Fibroblast of villous mesenchyme (primary cell): ENCODE measurements at places on chromosomes 16 and 17. TPM values are rescaled to one million over a fixed set of nuclear protein-coding genes. Genes with fewer than 3 reads are reported as not detected.

Gene GAS7
- total RNA-seq, result 4.5 and 8.6 TPM in 2 replicates

Gene KAT2A
- total RNA-seq, result 10.6 and 13.0 TPM in 2 replicates

Gene TEX19
- under 0.01 TPM in 1 of 2 replicates, not detected in the other for total RNA-seq

Gene ARHGDIG
- 0.32 TPM in 1 of 2 replicates, not detected in the other for total RNA-seq

Gene PRR15L
- total RNA-seq, result not detected in 2 replicates

Gene MFAP4
- 17.7 and 28.7 TPM in 2 replicates for total RNA-seq

Gene WFIKKN1
- total RNA-seq, result under 0.01 and 0.43 TPM in 2 replicates

Gene AIPL1
- not detected in 2 replicates for total RNA-seq

Gene CCDC200
- total RNA-seq, result not detected in 2 replicates

Gene NOXO1
- total RNA-seq, result 0.43 TPM in 1 of 2 replicates, not detected in the other

Gene CHST6
- under 0.01 TPM in 2 replicates for total RNA-seq

Gene KRTAP1-1
- total RNA-seq, result not detected in 2 replicates

Gene DLX3
- total RNA-seq, result not detected in 2 replicates

Gene MAP1LC3B
- 25.1 and 36.3 TPM in 2 replicates for total RNA-seq

Gene C16orf89
- not detected in 2 replicates for total RNA-seq

Gene RAB37
- total RNA-seq, result 0.32 TPM in 1 of 2 replicates, not detected in the other

Gene FBXO47
- total RNA-seq, result under 0.01 TPM in 1 of 2 replicates, not detected in the other

Gene SOST
- not detected in 2 replicates for total RNA-seq

Gene CCL3
- not detected in 2 replicates for total RNA-seq

Gene ORC6
- 9.3 and 9.9 TPM in 2 replicates for total RNA-seq

Gene MYH2
- total RNA-seq, result under 0.01 TPM in 1 of 2 replicates, not detected in the other

Gene HID1
- 3.5 and 4.3 TPM in 2 replicates for total RNA-seq

Gene FBXW10
- total RNA-seq, result under 0.01 and 0.32 TPM in 2 replicates

Gene CHP2
- not detected in 2 replicates for total RNA-seq

Gene CBX2
- total RNA-seq, result 0.86 and 1.3 TPM in 2 replicates

Gene ANTKMT
- total RNA-seq, result 19.4 and 37.0 TPM in 2 replicates

Gene ACSM3
- total RNA-seq, result 0.32 and 0.86 TPM in 2 replicates

Gene CCL17
- not detected in 2 replicates for total RNA-seq

Gene PLA2G10
- total RNA-seq, result not detected in 2 replicates

Gene COX6A2
- total RNA-seq, result not detected in 2 replicates

Gene SLC5A11
- total RNA-seq, result under 0.01 TPM in 1 of 2 replicates, not detected in the other

Gene PRKCB
- total RNA-seq, result under 0.01 TPM in 1 of 2 replicates, not detected in the other

Gene DHX58
- total RNA-seq, result 9.0 and 12.1 TPM in 2 replicates

Gene GPR142
- not detected in 2 replicates for total RNA-seq

Gene CDR2L
- total RNA-seq, result 26.8 and 31.9 TPM in 2 replicates

Gene C16orf92
- total RNA-seq, result not detected in 2 replicates

Gene RAB26
- 0.97 and 1.3 TPM in 2 replicates for total RNA-seq

Gene RRN3
- 28.7 and 43.2 TPM in 2 replicates for total RNA-seq

Gene NPIPB8
- total RNA-seq, result 0.86 TPM in 1 of 2 replicates, not detected in the other

Gene ZSCAN10
- under 0.01 TPM in 1 of 2 replicates, not detected in the other for total RNA-seq
